ENCODE measurements at places on chromosomes 16 and 17.

DNA sequence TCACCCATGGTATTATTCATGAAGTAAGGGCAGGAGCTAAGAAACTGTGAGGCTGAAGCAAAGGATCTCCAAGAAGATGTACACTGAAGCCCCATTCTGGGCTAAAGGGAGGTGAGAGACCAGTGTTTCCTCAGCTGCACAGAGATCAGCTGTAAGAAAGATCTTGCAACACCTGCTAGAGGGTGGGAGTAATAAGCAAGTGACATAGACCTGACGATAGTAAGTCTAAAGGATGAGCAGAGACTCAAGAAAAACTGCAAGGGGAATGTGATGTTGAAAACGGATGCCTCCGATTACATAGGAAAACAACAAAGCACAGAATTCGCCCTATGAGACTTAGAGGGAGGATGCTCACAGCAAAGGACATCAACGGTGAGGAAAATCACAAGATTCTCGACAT is at the start of gene OR4D2:
TSS of gene OR4D2 (plus strand) at position 301 of the 400 bp plus-strand sequence. CDS start 2,674 bp downstream, outside the sequence.
- peaks cover 28% of the 10 kb centered on the region for H3K4me1 ChIP-seq
- DNase-seq = no peak
- H3K4me3 ChIP-seq = peak within 1 kb of the TSS; percentile 33
- no peak within 1 kb of the TSS for H3K27ac ChIP-seq
- no peaks in the 10 kb centered on the region for H3K27me3 ChIP-seq

DNA sequence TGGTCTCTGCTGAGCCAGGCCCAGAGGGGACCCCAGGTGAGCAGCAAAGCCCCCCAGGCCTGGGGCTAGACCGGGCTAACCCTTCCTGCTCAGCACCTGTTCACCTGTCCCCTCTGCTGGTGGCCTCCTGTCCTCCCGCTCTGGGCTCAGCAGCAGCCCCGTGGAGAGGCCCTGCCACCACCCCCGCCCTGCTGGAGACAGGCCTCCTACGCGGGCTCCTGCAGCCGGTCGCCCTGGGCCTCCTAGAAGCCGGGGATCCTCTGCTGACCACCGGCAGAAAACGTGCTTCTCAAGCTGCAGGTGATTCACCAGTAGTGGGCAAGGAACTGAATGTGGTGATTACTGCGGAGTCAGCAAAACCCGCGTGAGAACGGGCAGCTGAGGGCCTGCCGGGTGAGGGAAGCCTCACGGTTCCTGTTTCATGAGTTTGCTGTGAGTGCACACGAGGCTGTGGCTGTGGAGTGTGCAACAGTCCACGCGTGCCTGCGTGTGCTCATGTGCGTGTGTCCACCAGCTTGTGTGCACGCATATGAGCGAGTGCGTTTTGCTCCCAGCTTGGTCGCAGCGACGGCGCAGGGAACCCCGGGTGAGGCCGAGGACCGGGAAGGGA is 792 bp downstream of the SECTM1 start:
- peaks cover 15% of the 10 kb centered on the region for H3K4me1 ChIP-seq
- H3K27me3 ChIP-seq = peaks cover 24% of the 10 kb centered on the region
- H3K36me3 ChIP-seq = peaks cover 4% of the 10 kb centered on the region
- peak overlapping the region; percentile 99 for H3K4me3 ChIP-seq
- DNase-seq = no peak
- no peak overlapping the region for H3K27ac ChIP-seq

- H3K27ac ChIP-seq = no peak overlapping the region
- no peaks in the 10 kb centered on the region for H3K4me1 ChIP-seq
- DNase-seq = no peak
- H3K36me3 ChIP-seq = no peaks in the 10 kb centered on the region
Observed at GRCh38 chr16:83714286-83714685, 93.5 kb upstream of the HSBP1 start.

DNA sequence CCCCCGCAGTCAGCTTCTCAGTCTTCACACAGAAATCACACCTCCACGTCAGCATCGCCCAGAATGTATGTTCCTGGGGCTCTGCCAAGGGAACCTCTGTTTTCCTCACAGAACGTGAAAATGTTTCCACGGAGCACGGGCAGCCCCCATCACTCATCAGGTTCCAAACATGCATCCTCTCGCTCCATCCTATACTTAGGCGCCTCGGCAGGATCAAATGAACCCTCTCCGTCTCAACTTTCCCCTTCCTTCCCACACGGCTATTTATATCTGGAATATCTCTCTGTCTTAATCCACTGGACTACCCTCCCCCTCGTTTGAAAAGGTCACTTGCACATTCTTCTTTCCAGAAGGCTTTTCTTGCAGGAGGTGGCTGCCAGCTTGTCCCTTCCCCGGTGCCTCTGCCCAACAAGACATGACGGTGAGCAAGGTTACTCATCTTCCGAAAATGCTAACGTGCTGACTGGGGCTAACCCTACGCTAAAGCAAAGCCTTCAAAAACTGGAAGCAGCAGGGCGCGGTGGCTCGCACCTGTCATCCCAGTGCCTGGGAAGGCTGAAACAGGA is 21.6 kb downstream of the NXN start:
- peaks cover 19% of the 10 kb centered on the region for H3K27me3 ChIP-seq
- H3K4me1 ChIP-seq = no peaks in the 10 kb centered on the region

GRCh38 chr17:81428121-81428515 is 32.9 kb downstream of the BAHCC1 start:
- no peak overlapping the region for H3K4me3 ChIP-seq
- peaks cover 14% of the 10 kb centered on the region for H3K4me1 ChIP-seq
- H3K27ac ChIP-seq = no peak overlapping the region
- peak; percentile 21 for DNase-seq
- H3K36me3 ChIP-seq = peaks cover 3% of the 10 kb centered on the region

DNA sequence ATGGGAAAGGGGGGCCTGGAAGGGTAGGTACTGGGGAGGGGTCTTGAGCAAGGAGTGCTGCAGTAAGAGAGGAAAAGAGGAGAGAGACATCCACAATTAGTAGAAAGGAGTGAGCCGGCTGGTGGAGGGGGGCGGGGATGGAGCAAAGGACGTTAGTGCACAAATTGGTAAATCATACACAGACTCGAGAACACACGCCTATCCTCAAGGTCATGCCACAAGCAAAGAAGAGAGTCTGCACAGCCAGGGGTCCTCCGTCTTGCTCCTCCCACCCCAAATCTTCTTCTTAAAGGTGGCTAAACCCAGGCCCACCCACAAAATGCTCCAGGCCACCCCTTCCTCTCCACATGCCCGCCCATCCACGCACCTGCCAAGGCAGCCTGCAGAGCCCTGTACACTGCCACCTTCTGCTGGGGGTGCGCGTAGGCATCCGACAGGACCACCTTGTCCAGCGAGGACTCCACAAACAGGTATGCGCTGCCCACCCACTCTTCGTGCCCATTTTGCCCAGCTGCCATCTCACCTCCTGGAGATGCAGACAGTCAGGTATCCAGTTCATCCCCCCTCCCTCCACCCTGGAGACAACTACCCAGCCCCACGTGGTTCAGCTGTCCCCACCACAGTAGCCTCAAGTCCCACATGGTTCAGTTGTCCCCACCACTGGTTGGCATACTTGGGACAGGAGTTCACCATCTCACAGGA is 3.4 kb downstream of the TRADD start:
- H3K27me3 ChIP-seq = peaks cover 4% of the 10 kb centered on the region
- H3K4me1 ChIP-seq = peaks cover 59% of the 10 kb centered on the region
- DNase-seq = no peak
- peaks cover 47% of the 10 kb centered on the region for H3K36me3 ChIP-seq

GRCh38 chr17:31052187-31052889 is 42.4 kb upstream of the NF1 start:
- peaks cover 26% of the 10 kb centered on the region for H3K4me1 ChIP-seq
- peak overlapping the region; percentile 63 for H3K4me3 ChIP-seq
- no peaks in the 10 kb centered on the region for H3K36me3 ChIP-seq
- no peak for DNase-seq

- peaks cover 22% of the 10 kb centered on the region for H3K36me3 ChIP-seq
- peak overlapping the region; percentile 64 for H3K27ac ChIP-seq
- peak overlapping the region; percentile 42 for H3K4me3 ChIP-seq
- H3K4me1 ChIP-seq = peaks cover 68% of the 10 kb centered on the region
- H3K27me3 ChIP-seq = no peaks in the 10 kb centered on the region
Observed at GRCh38 chr17:39846205-39846604, 17.9 kb downstream of the IKZF3 start.

DNA sequence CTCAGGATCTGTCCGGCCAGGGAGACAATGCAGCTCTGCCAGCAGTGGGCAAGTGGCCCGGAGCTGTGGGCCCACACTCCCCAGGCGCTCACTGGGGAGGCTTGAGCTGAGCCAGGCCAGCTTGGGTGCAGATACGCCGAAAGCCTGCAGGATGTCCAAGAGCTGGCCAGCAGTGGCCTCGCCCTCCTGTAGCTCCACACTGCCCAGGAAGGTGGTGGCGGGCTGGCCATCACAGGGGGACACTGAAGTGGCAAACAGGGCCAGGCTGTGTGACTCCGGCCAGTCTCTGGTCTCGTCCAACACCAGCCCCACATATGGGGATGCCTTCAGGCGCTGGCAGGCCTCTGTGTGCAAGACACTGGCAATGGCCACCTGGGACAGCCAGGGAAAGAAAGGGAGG is 9.6 kb downstream of the C17orf113 start:
- H3K4me1 ChIP-seq = no peaks in the 10 kb centered on the region
- H3K4me3 ChIP-seq = no peak overlapping the region
- H3K27ac ChIP-seq = no peak overlapping the region
- no peaks in the 10 kb centered on the region for H3K27me3 ChIP-seq

GRCh38 chr17:80414803-80415625 is at the start of gene ENDOV:
TSS of gene ENDOV (plus strand) at chr17:80415167. CDS start at chr17:80415195, 28 bp downstream.
- peaks cover 19% of the 10 kb centered on the region for H3K4me1 ChIP-seq
- peaks cover 29% of the 10 kb centered on the region for H3K36me3 ChIP-seq
- DNase-seq = peak; percentile 89
- peak within 1 kb of the TSS; percentile 90 for H3K4me3 ChIP-seq

GRCh38 chr17:37327341-37328090 is 48.3 kb upstream of the C17orf78 start:
- no peak overlapping the region for H3K4me3 ChIP-seq
- H3K27ac ChIP-seq = no peak overlapping the region
- H3K36me3 ChIP-seq = peaks cover 11% of the 10 kb centered on the region
- H3K27me3 ChIP-seq = no peaks in the 10 kb centered on the region
- DNase-seq = no peak
- no peaks in the 10 kb centered on the region for H3K4me1 ChIP-seq

GRCh38 chr16:12387311-12387710 is 410.8 kb downstream of the SNX29 start:
- no peak for DNase-seq
- H3K4me1 ChIP-seq = no peaks in the 10 kb centered on the region
- no peaks in the 10 kb centered on the region for H3K27me3 ChIP-seq
- no peak overlapping the region for H3K4me3 ChIP-seq

DNA sequence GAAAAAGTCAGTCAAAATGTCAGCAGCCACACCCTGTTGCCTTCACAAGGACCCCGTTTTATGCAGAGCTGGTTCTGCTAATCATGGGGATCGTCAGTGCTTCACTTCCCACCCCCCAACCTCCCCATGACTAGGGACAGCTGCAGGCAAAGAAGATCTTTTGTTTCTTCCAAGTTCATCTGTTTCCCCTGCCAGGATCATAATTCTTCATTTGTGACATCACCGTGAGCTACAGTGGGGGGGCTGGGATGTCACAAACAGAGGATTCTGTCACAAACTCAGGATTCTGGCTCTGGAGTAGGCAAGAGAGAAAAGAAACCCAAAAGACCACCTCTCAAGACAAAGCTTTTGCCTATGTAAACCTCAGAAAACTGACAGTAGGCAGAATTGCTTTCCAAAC is 24.7 kb downstream of the DNAJC7 start:
- H3K27ac ChIP-seq = no peak overlapping the region
- no peak overlapping the region for H3K4me3 ChIP-seq
- peaks cover 88% of the 10 kb centered on the region for H3K36me3 ChIP-seq
- DNase-seq = no peak
- H3K27me3 ChIP-seq = no peaks in the 10 kb centered on the region

Data from effector memory CD8-positive, alpha-beta T cell (primary cell).